ENCODE measurements at places on chromosomes 1 and 21.

DNA sequence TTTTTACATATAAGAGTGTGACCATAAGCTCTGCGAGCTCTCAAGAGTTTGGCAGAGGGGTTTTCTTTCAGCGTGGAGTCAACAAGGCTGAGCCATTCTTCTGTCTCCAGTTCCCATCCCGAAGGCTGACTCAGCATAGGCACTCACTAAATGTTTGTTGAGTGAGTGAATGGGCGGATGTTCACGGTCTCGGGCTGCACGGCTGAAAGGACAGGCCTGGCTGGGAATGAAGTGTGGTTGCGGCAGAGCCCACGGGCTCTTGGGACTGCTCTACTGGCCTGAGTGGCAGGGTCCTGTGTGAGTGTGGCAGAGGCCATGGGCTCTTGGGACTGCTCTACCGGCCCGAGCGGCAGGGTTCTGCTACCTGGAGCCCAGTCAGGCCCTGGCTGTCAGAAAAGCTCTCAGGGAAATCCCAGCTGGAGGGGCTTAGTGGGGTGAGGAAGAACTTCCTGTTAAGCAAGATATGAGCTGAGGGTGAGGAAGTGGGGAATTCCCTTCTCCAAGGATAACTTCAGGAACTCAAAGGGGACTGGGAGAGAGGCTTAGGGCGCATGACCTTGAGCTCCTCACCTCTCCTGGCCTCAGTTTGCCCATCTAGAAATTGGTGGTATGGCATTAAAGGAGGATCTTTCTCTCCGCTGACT lies 56.6 kb upstream of the C1orf174 start:
- no peak for DNase-seq

- DNase-seq, result no peak
Measured at GRCh38 chr1:205709059-205709398, 28.7 kb upstream of the SLC45A3 start.

DNA sequence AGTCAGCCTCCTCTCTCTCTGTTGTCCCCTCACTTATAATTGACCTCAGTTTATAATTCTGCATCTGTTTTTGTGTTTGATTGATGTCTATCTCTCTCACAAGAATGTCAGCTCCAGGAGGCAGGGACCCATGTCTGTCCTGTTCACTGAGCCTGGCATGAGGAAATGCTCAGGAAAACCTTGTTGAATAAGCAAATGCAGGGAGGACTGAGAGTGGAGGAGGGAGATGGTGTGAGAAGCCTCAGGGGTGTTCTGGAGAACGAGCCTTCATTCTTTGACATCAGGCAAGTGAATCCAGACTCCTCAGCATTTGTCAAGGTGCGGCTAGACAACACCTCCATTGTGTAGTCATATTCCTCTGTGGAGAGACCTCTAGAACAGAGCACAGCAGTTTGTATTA lies 45.5 kb downstream of the MAN1C1 start:
- DNase-seq, result no peak

DNA sequence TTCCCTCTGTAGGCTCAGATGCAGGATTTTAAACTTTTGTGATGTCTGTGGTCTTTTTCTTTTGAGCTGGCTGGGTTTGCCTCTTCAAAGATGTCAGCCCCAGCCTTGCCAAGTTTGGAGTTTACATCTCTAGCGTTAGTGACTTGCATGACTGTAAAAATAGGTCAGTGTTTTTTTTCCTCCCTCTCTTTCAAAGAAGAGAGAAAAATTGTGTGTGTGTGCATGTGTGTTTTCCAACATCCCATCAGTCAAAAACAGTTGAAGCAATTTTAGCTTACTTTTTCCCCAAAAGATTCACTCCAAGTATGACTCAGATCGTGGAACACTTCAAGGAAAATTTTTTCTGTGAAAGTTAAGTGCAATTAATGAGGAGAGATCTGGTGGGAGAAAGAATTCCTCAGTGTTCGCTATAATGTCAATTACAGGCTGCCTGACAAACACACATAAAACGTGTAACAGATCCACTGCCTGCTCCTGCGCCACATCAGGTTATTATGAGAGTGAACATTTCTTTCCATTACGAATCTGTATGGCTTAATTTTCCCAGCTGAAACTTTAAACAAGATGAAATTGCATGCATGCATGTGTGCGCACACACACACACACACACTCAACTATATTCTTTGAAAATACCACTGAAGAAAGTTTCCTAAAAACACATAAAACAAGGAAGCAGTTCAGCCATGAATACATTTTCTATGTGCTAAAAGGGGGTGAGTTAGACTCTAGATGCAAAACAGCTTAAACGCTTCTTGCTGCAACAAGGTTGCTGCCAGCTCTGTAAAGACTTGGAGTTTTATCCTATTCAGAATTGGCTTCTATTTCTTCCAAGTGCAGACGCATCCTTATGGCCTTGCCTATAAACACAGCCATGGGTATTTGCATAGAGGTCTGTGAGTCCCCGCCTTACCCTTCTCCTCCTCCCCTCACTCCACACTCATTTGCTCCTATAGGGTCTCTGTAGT lies 55.5 kb downstream of the TLR5 start:
- no peak for DNase-seq
